ENCODE measurements at places on chromosomes 12 and 14.

GRCh38 chr12:127150028-127150427 lies 1116.9 kb upstream of the TMEM132C start:
- DNase-seq: no peak

- DNase-seq: no peak
These were observed 5.4 kb downstream of the FOS start for GRCh38 chr14:75283833-75284563.

DNA sequence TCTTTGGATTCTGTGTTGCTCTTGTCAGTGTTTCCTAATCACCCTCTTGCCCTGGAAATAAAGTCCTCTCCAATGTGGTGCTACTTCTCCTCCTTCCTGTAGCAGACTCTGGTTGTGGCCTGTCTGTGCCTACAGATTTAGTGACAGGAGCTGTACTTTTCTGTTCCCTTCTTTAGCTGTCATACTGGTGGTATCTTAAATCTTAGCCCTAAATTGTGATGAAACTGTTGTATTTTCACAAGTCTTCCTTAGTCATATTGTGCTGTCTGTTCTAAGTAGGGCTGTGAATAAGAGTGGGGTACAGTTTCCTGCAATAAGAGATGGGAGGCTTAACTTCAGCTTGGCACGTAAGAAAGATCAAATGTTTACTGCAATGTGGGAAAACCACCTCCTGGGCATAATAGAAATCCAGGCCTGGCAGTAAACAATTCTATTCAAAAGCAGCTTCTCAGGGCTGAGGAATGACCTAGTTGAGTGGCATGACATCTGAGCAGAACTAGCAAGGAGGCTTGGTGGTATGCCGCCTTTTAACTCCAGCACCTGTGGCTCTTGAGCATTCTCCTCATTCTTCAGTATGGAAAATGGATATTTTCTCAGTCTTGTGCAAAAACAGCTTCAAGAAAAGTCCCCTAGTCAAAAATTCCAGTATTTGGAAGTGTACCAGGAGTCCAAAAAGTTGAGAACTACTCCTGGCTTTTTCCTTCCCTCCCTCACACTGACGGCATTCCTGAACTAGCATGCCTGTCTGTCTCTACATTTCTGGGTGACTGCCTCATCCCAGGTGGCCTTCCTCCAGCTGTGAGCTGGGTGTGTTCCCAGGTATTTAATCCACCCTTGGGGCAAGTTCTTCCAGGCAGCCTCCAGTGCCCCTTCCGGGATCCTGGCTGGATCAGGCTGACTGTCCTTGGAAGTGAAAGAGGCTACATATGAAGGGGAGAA lies 19.5 kb downstream of the ANO6 start:
- no peak for DNase-seq

GRCh38 chr12:68431786-68432185 lies 99.6 kb upstream of the MDM1 start:
- no peak for DNase-seq

DNA sequence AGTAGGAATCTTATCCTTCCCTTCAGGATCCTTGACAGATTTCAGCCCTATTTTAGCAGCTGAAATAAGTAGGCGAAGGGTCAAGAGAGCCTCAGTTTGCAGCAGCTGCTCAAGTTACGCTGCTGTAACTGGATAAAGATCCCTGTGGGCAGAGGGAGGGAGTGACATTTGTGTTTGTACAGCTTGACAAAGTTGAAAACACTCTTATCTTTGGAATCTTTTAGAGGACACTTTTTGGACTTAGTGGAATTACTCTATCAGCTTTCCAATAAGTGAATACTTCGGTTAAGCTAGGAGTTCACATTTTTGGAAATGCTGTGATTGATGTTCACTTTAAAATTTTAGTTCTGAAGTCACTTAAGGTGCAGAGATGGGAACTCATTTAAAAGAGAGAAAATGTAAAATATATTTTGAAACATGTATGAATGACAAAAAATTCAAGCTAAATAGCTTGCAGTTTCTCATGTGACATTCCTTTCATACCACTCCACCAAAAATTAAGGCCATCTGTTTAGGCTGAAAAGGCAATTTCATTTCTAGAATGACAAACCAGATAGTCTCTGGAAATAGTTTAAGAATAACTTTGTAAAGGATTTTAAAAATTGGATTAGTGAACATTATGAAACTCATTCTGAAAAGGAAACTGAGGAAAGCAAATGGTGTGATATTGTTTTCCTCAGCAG lies 55.2 kb downstream of the SLC38A4 start:
- no peak for DNase-seq

GRCh38 chr14:33081259-33081658 lies 142.6 kb downstream of the NPAS3 start:
- DNase-seq: no peak

DNA sequence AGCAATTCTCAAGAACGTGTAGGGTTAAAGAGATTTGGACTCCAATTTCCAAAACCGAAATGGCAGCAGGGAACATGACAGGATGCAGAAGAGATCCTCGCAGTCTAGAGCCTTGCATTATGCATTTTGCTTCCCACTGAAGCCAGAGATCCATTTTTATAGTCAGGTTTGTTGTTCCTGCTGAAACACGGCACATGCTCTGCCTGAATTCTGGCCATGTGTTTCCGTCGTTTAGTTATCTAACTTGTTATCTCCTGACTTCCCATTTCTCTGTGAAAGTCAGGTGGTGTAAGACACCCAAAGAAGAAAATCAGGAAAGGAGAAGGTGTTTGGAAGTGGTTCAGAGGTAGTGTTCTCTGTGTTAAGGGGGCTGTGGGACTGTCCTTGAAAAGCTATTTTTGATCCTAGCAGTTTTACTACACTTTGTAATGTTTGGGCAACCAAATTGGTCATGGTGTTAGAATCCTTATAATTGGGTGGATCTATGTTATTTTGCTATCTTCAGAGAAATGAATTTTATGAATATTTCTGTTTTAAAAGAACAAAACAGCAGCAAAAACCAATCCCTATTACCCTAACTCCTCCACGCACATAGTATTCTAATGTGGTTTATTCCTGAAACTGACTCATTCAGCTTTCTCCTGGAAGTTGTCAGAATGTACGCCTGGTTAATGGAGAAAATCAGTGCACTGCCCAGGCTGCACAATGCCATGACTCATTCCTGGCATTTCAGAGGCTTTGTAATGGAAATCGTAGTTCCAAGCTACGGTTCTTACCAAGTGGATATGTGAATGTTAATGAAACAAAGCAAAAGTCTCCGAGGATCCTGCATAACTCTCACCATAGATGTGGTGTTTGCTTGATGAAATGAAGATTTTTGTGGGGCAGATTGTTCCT lies 110.1 kb downstream of the SAMD4A start:
- no peak for DNase-seq

DNA sequence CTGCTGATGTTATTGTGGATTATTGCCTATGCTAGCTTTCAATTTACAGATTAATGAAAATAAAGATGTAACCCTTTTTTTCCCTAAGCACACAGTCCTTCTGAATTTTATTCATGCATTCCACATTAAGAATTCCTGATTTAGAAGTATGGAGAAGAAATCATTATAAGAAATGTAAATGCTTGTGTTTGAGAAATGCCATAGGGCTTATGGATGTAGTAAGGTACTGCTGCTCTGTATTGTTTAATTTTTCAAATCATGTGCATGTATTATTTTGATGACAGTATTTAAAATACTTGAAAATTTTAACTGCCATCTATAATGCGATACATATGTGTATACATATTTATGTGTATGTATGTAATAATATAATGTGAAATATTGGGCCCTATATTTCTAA lies 167.1 kb upstream of the SOX5 start:
- DNase-seq: no peak

DNA sequence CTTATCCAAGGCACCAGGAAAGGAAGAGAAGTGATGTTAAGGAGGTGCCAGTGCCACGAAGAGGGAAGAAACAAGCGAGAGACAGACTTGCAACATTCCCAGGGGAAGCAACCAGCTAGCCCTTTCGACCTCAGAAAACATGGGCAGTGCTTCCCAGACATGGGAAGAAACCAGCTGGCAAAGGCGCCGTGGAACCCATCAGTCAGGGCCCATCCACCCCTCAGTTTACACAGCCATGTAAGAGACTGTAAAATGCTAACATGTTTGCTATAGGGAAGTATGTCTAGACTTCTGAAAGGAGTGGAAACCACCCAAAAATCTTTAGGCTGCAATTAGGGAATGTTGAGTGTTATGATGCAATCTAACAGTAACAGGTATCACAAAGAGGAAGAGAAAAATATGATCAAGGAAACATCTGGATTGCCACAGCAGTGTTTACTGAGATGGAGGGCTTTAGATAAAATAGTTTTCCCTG lies 26.3 kb downstream of the ANAPC5 start:
- no peak for DNase-seq

DNA sequence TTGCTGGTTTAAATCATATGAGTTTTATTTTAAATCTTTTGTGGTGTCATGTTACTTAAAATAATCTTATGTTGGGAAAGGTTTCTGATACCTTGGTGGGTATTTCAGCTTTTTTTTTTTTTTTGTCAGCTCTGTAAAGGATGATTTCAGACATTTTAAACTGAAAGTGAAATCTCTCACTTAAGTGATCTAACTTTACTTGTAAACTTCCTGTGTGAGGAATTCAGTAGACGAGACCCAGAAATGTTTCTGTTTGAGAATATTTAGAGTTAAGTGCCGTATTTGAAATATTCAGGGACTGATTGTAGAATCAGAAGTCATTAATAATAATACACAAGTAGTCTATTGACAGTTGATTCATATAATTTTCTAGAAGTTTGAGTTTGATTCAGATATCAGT lies 37.8 kb downstream of the PROX2 start:
- no peak for DNase-seq

- no peak for DNase-seq
These were observed 194.2 kb downstream of the SYT10 start for GRCh38 chr12:33245434-33245833.

DNA sequence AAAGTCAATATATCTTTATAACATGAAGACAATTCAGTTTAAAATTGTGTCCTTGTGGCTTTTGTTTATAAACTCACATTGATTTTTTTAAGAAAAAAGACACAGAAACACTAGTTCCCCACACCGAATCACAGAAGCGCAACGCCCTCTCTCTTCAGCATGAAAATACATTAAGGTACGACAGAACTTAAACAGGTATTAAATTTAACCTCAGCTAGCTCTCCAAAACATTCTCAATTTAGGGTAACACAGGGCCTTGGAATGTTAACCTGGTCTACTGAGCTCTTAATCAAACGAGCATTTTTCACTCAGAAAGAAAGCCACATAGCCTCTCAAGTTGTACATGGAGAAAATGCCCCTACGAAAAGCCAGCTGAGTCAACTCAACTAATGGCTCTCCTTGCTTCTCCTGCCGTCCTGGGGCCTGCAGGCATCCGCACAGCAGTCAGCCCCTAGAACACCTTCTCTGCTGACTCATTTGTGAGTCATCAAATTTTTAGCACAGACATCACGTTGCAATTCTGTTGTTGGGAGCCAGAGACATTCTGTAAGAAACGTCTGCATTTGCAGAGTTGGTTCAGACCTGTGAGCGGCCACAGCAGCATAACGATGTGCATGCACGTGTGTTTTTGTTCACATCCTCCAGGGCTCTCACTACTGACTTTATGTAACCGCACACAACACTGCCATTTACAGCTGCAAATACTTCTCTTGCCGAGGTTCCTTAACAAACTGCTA lies 141.6 kb downstream of the ITPR2 start:
- no peak for DNase-seq

DNA sequence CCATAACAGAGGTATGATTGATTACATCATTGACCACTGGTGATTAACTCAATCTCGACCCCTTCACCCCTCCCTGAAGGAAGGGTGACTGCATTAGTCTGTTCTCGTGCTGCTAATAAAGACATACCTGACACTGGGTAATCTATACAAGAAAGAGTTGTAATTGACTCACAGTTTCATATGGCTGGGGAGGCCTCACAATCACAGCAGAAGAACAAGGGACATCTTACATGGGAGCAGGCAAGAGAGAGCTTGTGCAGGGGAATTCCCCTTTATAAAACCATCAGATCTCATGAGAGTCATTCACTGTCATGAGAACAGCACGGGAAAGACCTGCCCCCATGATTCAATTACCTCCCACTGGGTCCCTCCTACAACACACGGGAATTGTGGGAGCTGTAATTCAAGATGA lies 55.9 kb upstream of the TMCC3 start:
- DNase-seq: no peak

GRCh38 chr12:95351748-95352147 lies 122.2 kb upstream of the METAP2 start:
- no peak for DNase-seq

GRCh38 chr12:49707812-49708147 lies 575 bp upstream of the FMNL3 start:
- DNase-seq: no peak

GRCh38 chr14:69398818-69399210 lies 322 bp downstream of the SLC39A9 start:
- DNase-seq: no peak

- DNase-seq: no peak
These were observed 8.2 kb upstream of the CCDC177 start for GRCh38 chr14:69582829-69583228.

DNA sequence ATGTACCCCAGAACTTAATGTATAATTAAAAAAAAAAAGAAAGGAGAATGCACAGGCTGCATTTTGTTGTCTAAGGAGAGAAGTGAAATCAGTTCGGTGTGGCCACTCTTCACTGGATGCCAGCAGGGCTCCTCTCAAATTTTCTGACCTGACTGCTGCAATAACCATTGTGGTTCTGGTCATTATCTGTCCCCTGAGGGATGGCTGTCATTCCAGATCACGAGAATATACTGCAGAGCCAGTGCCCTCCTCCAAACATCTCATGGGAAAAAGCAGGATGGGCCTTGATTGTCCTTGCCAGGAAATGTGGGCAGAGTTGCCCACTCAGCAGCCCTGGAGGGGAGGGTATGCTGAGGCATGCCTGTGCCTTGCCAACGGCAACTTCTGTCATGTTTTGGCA lies 139.1 kb downstream of the SLC8A3 start:
- DNase-seq: no peak

DNA sequence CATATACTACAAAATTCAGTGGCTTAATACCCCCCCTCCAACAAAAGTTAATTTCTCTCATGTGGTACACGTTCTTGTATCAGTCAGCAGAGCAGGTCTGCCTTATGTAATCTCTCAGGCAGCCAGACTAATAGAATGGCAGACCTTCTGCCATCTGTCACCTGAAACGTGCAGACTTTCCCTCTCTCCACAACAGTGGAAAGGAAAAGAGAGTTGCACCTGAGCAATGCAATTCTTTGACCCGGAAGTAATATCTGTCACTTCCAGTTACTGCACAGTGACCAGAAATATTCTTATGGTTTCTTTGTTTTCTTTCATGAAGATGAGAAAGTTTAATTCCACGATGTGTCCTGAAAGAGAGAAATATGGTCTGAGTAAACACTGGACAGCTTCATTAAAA lies 14.4 kb downstream of the KERA start:
- no peak for DNase-seq

GRCh38 chr14:32202491-32202997 lies 525 bp downstream of the RNU6-8 start:
- DNase-seq: no peak

- DNase-seq: no peak
These were observed 20.6 kb upstream of the EML1 start for GRCh38 chr14:99772371-99773283.
